Activated CD4-positive, alpha-beta T cell treated with anti-CD3 and anti-CD28 coated beads for 24 hours (primary cell): ENCODE measurements at places on chromosomes 11 and 22.

DNA sequence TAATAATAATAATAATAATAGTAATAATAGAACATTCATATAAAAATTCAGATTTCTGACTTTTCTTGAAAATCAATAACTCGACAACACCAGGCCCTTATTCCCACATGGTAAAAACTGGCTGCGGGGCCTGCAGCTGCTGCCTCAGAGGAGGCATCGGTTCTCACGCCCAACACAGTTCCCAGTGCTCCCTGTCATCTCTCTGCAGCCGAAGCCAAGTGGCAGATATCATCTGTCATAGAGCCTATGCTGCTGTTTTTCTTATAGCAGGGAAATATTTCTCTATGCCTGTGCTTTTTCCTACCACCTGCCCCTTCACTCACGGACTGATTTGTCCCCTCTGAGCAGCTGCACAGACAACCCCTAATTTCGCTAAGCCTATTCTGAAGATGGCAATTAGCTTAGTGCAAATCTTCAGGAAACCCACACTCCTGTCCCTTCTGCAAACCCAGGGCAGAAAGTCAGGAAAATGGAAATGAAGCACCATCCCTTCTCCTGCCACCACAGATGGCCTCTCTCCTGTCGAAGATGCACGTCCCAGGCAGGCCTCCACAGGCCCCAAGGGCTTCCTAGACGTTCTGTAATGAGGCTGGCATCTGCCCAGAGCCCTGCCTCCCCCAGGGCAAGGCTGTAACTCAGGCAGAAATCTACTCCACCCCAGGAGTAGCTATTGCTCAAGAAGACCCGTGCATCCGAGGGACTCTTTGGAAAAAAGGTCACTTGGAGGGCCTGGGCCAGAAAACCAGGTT, 66.7 kb downstream of the SYN3 start:
- DNase-seq, result no peak

DNA sequence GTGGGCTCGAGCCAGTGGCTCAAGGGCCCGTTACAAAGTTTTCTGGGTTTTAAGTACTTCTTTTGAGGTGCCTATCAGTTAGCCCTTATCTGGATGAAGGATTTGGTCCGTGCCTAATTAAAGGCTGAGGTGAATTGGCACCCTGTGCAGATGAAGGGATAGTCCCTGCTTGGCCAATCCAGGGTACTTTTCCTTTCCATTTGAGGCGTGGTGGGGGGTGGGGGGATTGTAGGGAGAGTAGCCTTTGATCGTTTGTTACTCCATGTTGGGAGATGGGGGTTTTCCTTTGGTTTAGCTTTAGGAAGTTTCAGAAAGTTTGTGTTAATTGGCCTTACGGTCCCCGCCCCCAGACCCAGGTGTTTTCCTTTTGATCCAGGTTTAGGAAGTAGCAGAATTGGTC, 170.8 kb downstream of the DDX10 start:
- no peak for DNase-seq

- no peak for DNase-seq
These were observed 14.1 kb downstream of the ANKK1 start for GRCh38 chr11:113401718-113402117.

DNA sequence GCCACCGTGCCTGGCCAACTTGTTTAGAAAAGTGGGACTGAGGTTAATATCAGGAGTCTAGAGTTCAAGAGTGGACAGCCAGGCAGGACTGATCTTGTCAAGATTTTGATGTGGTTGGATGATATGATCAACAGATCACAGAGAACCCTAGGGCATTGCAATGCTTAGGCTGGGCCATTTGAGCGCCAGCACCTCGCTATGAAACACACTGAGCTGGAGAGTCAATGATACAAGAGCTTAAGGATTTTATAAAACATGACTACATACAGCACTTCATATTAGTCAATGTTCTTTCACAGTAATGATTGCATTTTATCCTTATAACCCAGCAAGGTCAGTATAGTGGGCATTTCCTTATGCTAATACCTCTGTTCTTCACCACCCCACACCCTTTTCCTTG, 15.4 kb upstream of the PEX26 start:
- no peak for DNase-seq

- no peak for DNase-seq
These were observed 5.8 kb upstream of the OR5B2 start for GRCh38 chr11:58433638-58434203.

DNA sequence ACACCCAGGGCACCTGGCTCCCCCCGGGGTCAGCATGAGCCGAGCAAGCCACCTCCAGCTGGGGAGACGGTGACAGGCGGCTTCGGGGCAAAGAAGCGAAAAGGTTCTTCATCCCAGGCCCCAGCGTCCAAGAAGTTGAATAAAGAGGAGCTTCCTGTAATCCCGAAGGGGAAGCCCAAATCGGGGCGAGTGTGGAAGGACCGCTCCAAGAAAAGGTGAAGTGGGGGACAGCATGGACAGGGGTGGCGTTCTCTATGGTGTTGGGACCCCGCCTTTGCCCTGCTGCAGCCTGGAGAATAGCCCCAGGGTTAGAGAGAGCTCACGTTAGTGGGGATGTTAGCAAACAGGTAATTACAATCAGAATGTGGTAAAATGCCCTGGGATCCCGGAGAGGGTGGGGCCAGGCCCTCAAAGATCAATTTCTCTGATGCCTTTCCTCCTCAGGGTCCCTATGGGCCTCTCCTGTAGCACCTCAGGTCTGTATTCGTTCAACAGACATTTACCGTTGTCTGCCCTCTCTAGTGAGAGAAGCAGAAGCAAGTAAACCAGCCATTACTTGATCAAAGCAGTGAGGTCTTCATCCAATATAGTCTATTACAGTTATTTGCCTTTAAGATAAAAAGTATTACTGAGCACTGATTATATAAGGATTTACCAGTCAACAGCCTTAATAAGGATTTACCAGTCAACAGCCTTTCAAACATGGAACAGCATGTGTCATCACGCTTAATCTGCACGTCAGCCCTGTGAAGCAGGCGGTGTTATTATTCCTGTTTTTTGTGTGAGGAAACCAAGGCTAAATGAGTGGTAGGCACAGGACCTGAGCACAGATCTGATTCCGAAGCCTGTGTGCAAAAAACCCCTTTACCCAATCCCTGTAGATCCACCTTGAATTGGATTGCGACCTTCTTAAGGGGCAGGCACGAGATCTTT, 1.0 kb downstream of the CCDC86 start:
- DNase-seq, result no peak
